Activated naive CD4-positive, alpha-beta T cell treated with Interleukin-2 at 50 U/mL for 16 hours (primary cell): ENCODE measurements at places on chromosomes 4 and X.
A peak's percentile ranks its signal among the peaks of the same experiment; 100 is the strongest.

DNA sequence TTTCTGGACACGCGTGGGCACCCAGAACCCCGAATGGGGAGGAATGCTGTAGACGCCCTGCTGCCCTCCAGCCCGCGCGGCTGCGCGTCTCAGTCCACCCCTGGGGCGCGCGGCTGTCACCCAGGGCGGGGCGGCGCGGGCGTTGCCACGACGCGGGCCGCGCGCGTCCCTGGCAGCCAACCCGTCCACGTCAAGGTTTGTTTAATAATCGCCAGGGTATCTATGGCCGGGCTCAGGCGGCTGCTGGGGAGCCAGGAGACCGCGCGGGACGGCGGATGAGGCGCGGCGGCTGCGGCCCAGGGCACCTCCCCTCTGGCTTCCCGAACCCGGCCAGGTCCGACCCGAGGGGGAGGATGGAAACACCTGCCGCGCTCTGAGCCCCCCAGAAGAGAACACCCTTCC lies at the start of gene SPATA18:
SPATA18 (plus strand) TSS at position 92 of the 402 bp plus-strand sequence. CDS start 401 bp downstream, outside the sequence.
- DNase-seq: no peak

DNA sequence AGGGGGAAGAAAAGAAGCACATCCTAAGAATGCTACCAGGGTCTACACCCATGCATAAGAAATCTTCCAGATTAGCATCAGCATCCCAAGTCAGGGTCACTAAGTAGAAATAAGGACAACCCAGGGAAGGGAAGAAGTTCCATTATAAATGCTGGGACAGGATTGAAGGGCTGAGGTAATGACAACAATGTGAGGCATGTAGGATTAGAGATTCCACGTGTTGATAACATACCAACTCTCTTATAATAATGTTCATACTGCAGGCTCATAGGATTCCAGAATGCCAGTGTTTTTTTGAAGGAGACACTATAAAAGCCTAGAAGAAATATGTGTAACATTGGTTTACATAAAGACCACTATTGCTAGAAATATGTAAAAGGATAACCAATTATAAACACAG lies 201.2 kb downstream of the MID1IP1 start:
- DNase-seq: no peak

DNA sequence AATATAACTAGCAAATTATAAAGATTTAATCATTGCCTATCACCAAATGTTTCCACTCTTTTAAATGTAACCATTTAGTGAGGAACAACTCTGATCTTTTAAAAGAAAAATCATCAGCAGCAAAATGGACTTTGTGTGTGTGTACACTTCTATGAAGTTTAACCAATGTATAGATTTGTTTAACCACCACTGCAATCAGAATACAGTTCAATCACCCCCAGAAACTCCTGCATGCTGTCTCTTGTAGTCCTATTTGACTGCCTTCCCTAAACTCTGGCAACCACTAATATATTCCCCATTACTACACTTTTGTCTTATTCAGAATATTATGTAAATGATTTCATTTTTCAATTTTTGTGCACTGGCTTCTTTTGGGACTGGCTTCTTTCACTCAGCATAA lies 1.7 kb upstream of the TCEAL8 start:
- DNase-seq: no peak

DNA sequence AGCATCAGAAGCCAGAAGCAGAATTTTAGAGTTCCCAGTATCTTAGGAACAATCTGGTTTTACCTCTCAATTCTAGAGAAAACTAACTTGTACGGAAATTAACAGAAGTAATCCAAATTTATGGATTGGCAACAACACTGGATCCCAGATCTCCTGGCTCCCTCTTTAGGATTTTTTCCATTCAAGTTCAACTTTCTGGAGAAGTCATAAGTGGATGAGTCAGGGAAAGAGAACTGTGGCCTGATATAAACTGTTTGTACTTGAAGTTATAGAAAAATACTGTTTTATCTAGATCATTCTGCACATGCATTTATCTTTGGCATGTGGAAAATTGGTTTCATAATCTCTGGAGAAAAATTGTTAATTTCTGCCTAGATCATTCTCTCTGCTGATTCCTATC lies 380.4 kb downstream of the PCDH7 start:
- no peak for DNase-seq

GRCh38 chr4:138162259-138162658 lies 79.9 kb downstream of the SLC7A11 start:
- DNase-seq: no peak

GRCh38 chr4:146335763-146336409 lies 121.5 kb downstream of the REELD1 start:
- no peak for DNase-seq

- peak; percentile 14 for DNase-seq
Measured at GRCh38 chr4:37452952-37453280, 208.4 kb downstream of the NWD2 start.
